ENCODE measurements at places on chromosomes 6 and 20. TPM values are rescaled to one million over a fixed set of nuclear protein-coding genes. Genes with fewer than 3 reads are reported as not detected.

The DNAH8 gene
- polyA plus RNA-seq = 0.01 TPM

The REV3L gene
- polyA plus RNA-seq = 13.0 TPM

The SEMG1 gene
- polyA plus RNA-seq = not detected

The KCNK5 gene
- polyA plus RNA-seq = 15.2 TPM

The NKX2-2 gene
- not detected for polyA plus RNA-seq

The ULBP2 gene
- polyA plus RNA-seq = 0.08 TPM
